DMS79 treated with DMSO at 0.1 percent for 48 hours (cell line): ENCODE measurements at places on chromosomes 3 and 15.

GRCh38 chr15:51620641-51621040 lies 1.9 kb downstream of the DMXL2 start:
- DNase-seq: peak; percentile 23

DNA sequence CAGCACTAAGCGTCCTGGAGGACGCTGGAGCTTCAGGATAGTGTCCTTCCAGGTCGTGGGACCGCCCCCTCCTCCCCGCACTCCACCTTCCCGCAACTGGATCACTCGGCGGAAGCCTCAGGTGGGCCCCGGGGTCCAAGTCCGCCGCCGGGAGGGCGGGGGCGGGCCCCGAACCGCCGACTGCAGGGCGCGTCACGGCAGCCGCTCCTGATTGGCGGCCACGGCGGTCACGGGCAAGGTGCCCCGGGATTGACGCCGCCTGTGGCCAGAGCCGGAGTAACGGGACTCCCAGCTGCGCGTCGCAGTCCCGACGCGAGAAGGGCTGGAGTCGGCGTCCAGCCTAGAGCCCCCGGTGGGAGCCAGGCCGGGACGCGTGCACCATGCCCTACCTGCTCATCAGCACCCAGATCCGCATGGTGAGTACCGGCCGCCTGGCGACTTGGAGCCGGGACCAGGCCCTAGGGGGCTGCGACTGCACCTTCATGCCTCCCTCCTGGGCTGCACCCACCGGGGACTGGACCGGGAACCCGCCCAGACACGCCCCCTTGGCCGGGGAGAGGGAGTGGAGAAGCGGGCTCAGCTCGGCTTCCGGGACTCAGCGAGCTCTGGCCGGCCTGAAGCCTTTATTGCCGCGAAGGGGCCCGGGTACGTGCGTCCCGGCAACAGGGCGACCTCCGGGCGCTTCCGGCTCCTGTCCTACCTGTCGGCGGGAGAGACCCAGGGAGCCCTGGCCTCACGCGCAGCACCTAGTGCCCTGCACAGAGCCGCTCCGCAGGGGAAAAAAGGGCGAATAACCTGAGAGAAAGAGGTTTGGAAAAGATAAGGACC lies at the start of gene GCHFR:
GCHFR (plus strand) TSS at position 268 of the 828 bp plus-strand sequence; CDS start at position 381, 113 bp downstream.
- peak; percentile 29 for DNase-seq

DNA sequence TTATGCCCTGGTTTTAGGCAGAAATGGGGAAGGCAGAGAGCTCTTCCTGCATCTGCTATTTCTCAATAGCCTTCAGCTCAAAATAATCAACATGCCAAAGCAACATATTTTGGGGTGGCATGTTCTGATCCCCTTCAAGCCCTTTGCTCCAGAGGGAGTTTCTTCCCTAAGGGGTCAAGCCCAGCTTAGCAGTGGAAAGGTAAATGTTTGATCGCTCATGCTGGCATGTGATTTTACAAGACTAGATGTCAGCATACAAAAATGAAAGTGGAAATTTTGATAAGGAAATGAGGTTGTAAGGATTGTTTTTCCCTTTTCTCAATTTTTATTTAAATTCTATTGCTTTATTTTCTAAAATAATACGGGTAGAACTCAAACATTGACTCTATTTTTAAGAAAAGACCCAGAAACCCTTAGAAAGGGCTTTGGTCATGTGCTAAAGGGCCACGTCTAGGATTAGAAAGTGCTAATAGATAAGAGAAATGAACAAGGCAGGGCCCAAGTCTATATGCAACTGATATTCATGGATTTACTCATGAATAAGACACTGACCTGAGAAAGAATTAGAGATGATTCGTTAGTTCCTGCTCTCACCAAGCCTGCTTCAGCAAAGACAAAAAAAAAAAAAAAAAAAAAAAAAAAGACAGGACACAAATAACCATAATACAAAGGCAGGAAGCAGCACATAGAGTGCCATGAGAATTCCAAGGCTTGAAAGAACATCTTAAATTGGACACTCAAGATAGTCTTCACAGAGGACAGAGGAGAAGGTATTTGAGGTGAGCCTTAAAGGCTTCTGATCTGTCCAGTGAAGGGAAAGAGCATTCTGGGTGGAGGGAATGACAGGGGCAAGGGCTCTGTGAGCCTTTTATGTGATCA lies 55.0 kb upstream of the NR2E3 start:
- DNase-seq: no peak

DNA sequence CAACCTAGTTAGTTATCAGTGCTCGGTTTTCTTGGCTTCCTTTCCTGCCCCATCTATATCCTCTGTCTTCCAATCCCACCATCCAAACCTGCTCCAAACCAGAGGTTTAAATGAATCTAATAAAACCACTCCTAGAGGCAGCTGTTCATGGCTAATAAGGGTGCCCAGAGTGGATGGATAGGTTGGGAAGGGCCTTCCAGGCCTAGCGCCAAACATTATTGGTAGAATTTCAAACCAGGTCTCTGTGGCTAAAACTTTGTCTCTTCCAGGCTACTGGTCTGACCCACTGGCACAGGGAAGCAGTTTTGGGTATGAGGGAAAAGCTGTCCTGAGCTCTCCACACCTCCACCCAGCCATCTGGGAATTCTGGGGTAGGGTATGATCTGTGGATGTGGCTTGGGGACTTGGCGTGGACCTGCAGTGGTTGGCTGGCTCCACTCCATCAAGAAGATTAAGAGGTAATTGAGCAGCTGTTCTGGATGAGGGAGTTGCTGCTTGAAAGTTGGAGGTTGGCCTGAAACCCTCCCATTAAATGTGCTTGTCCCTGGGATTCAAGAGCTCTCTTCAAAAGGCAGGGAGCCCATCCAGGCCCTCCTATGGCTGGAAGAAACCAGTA lies 29.3 kb upstream of the INSYN1 start:
- DNase-seq: peak; percentile 72

- peak; percentile 53 for DNase-seq
Observed at GRCh38 chr3:142724682-142725356, 985 bp downstream of the TRPC1 start.

DNA sequence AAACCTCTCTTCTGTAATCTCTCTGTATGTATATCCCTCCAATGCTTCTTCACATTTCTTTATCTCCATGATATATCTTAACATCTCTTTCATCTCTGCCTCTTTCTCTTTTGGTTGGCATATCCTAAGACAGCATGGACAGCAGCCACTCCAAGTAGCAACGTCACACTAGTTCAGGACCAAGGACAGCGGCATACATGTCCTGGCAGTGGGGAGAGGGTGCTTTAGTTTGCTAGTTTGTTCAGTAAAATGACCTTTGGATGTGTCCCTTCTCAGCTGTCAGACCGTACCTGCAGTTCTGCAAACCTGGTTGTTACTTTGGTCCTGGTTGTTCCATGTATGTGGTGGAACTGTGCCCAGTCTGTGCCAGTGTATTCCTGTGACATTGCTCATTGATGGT lies 225.6 kb upstream of the ROPN1 start:
- DNase-seq: no peak

DNA sequence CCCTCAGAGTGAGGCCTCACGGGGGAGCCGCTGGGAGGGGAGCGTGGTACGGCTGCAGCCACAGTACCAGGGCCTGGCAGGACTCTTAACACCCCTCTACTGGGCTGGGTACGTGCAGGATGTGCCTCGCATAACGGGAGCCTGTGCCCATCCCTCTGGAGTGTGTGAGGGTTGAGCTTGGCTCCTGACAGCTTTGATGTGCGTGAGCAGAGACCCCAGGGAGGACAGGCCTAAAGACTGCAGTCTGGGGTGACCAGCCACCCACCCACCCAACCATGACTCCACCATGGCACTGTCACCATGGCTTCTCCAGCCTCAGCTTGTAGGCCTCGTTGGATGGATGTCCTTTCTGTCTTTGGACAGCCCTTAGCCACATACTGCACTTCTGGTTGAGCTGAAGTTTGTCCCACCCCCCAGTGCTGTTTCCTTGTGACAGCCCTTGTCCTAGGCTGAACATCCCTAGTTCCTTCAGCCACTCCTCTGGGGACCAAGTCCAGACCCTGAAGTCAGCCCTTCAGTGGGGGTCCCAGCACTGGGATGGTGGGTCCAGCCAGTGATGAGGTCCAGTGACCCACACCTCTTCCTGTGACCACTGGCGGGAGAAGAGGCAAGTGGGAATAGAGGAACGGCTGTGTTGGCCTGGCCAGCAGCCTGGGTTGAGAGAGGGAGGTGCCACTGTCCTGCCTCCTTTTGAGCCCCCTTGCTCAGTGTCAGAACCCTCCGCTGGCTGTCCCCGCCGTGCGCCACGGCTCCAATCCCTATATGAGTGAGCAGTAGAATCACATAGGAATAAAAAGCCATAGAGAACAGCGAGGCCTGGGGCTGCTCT lies 6.1 kb downstream of the GLYCTK start:
- no peak for DNase-seq

- DNase-seq: no peak
Observed at GRCh38 chr3:188133219-188133618, 20.7 kb upstream of the LPP start.

- DNase-seq: no peak
Observed at GRCh38 chr15:54585063-54585462, 606.8 kb downstream of the UNC13C start.

GRCh38 chr3:81788610-81789009 lies 27.2 kb upstream of the GBE1 start:
- no peak for DNase-seq

GRCh38 chr15:57872281-57873030 lies 165.9 kb downstream of the POLR2M start:
- no peak for DNase-seq

GRCh38 chr3:365268-365667 lies 168.7 kb downstream of the CHL1 start:
- DNase-seq: no peak

DNA sequence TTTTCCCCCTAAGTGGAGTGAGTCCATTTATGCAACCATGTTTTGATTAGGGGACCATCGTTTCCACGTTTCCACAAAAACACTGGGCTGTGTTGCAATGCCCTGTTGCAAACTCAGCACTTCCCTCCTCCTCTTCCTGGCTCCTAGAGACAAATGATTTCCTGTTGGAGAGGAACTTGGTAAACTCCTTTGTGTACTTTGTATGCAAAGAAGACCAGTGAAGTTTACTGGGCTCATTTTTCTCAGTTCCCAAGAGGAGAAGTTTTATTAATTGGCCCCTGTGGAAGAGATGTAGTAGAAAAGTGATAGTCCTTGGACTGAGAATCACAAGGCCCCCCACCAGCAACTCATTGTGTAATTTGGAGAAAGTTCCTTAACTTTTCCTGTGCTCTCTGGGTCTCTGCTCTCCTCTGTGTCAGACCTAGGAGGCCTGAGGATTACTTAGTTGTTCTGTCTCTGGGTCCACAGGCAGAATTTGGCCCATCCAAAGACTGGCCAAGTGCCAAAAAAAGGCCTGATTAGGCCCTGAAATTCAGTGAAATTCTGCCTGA lies 95.0 kb downstream of the ATG7 start:
- DNase-seq: no peak

- DNase-seq: no peak
Observed at GRCh38 chr3:37384117-37384516, 209.7 kb upstream of the LRRFIP2 start.

- no peak for DNase-seq
Observed at GRCh38 chr15:42214600-42214999, 6.5 kb upstream of the VPS39 start.

GRCh38 chr3:113261626-113262303 lies 50.4 kb downstream of the BOC start:
- DNase-seq: peak; percentile 5

- no peak for DNase-seq
Observed at GRCh38 chr3:187215460-187215859, 18.2 kb downstream of the RTP1 start.

- no peak for DNase-seq
Observed at GRCh38 chr3:101043687-101044078, 50.5 kb upstream of the ABI3BP start.

- no peak for DNase-seq
Observed at GRCh38 chr15:92822216-92823144, 77.6 kb upstream of the CHD2 start.

GRCh38 chr15:33328106-33328505 lies 17.3 kb downstream of the RYR3 start:
- no peak for DNase-seq

GRCh38 chr15:60005352-60006202 lies 1.5 kb downstream of the FOXB1 start:
- no peak for DNase-seq

GRCh38 chr3:146895026-146895749 lies 290.0 kb upstream of the PLSCR5 start:
- DNase-seq: no peak

GRCh38 chr3:142963234-142963515 lies 299 bp downstream of the PAQR9 start:
- no peak for DNase-seq

DNA sequence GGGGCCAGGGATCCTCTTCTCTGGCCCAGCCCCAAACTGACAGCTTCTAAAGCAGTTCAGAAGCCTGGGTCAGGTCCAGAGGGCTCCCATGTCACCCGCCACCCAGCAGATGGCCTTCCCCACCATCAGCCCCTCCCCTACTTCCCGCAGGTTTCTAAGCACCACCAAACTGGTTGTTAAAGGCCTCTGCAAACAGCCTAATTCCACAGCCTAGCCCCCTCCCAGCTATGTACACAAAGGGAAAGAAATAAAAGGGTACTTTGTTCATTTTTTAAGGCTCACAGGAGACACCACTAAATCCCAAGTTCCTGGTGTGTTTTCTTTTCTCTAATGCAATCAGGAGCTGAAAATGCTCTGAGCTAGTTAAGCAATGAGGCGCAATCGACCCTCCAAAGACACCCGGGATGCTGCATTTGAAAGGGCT lies 30.6 kb downstream of the PLCH1 start:
- DNase-seq: no peak

- no peak for DNase-seq
Observed at GRCh38 chr3:189966843-189967242, 153.9 kb downstream of the P3H2 start.

DNA sequence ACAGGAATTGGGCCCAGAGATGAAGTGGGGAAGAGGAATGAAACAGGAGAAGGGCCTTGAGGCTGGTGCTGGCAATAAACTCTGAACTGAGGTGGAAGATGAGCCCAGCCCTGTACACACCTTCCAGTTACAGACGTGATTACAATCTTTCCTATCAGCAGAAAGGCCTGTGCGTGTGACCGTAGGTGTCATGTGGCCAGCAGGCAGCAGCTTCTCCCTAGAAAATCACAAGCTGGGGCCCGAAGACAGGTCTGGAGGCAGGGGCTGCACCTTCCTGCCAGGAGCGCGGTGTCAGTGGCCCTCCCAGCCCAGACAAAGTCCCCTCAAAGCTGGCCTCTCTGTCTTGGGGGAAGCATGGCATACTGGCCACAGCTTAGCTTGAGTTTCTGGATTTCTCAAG lies 16.7 kb upstream of the PIGZ start:
- DNase-seq: no peak

DNA sequence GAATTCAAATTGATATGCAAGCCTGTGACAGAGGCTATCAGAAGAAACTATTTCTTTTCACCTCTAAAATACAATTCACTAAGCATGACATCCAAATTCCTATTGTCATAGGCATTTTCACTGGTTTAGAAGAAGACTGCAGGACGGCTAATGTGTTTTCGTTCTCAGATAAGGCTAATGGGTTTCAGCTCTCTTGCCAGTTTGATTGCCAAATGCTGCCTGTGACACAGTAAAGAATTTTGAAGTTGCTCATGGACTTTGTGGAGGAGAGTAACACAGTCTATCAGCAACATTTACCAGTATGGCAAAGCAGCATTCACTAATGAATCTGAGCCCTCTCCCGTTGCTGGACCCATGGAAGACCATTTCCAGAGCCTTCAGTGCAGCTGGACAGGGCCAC lies 948.1 kb downstream of the FHIT start:
- DNase-seq: no peak
